ENCODE measurements at places on chromosomes 2 and 18.

DNA sequence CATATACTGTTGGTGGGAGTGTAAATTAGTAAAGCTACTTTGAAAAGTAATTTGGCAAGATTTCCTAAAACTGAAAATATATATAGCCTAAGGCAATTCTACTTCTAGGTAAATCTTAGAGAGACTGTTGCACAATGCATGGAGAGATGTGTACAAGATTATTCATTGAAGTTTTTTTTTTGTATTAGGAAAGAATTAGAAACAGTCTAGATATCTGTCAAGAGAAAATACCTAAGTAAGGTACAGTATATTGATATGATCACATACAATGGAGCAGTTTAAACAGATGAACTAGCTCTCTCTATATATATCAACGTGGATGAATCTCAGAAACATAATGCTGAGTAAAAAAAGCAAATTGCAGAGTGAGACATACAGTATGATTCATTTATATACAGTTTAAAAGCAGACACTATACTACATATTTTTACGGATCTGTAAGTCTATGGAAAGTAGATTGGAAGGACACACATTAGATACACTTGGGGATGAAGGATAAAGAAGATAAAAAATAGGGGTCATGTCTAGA is 59.3 kb upstream of the ACVR1 start:
- no peak for DNase-seq

- DNase-seq: no peak
These were observed 13.4 kb downstream of the COLEC12 start for GRCh38 chr18:486929-487740.

- no peak for DNase-seq
These were observed 124.1 kb downstream of the MEMO1 start for GRCh38 chr2:31886700-31887099.

DNA sequence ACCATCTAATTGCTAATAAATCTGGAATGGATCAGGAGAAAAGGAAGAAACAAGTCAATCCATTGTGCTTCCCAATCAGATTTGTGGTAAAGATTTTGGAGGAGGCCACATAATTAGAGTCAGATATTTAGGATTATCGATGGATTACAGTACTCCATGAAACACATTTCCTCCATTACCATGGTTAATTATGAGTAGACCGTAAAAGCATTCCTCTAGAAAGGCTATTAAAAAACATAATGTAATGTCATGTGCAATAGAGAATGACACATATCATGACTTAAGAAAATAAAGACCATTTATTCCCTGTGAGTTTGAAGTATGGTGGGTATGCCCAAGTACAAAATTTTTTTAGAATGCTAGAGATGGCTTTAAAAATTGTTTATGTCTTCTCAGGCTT is 96.1 kb downstream of the ITGA4 start:
- DNase-seq: no peak

DNA sequence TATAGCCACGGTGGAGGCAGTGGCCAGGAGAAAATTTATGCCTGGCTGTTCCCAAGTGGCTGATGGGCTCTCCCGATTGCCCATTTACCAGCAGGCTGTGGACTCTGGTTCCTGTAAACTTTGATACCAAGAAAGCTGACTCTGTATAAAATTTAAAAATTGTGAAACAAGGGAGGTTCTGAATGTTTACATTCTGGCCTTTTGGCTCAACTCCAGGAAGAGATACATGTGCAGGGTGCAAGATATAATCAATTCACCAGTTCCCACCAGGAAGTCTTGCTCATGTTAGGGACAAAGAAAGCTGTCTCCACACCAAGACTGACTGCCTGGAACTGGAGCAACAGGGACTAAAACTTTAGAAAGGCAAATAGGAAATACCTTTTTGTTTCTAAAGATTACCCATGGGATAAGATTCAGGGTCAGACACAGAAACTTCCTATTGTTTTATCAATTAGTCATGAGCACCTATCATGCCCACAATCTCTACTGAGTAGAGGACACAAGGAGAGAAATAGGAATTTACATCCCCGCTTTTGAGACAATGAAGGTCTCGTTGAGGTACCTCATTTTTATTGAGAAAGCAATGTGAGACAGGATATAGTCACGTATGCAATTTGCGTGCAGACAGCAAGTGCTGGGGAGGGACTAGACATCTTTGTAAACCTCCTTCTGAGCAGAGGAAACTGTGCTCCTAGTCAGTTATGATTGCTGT is 123.5 kb downstream of the LIPG start:
- no peak for DNase-seq

GRCh38 chr2:174812037-174812436 is 47.8 kb upstream of the CHRNA1 start:
- no peak for DNase-seq

GRCh38 chr2:127293748-127294562 is at the start of gene ERCC3:
Gene ERCC3 (minus strand): TSS chr2:127294144. CDS start chr2:127294081, 63 bp downstream.
- DNase-seq: peak; percentile 84

DNA sequence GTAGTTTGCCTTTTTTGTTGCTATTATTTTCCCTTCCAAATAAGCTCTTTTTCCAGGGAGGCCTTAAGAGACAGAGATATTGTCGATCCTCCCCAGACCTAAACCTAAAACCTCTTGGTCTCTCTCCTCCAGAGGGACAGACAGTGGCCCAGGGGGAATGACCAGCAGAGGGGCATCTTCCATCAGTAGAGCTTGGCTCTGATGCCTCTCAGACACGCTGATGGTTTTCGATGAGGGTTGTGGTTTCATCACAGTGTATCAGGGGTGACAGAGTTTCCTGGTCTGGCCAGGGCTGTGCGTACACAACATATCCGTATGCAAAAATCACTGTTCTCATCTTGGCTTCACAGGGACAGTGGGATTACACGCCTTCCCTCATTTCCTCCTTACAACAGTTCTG is 68.6 kb downstream of the GATA6 start:
- DNase-seq: no peak

DNA sequence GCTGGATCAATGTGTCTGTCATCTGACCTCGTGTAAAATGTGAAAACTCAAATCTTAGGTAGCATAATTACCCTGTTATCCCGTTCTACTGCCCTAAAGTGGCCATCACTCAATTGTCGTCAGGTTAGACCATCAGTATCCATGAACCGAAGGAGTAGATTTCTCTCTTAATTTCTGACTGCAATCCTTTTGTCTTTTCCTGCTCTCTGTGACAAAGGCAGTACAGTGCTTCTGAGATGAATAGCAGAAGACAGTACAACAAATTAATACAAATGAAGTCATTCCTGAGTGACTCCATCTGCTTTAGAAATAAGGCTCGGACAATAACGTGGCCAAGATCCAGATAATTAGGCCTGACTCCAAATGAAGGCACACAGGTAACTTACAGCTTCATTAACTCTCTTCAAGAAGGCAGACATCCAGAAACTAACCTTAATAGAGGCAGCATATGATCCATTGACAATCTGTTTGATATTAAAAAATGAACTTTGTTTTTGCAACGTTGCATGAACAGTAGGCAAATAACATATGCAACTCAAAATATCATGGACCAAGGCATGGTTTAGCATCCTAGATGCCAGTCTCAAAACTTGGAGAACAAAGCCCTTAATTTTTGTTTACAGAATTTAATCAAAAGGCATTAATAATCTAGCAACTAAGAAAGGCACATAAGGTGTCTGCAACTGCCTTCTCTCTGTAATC is 96.7 kb upstream of the CDH20 start:
- DNase-seq: peak; percentile 62

DNA sequence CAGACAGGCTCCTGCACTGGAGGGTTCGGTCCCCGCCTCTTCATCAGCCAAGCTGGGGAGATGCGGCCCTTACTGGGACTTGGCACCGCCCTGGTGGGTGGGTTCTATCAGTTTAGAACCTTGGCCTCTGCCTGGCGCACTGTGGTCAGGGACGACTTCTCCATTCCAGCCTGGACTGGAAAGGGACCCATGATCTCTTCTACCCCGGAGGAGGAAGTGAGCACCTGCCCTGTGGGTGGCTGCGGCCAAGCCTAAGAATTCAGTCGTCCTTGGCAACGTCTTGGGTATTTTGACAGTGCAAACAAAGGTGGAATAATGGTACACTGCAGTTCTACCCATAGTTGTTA is 106.9 kb upstream of the CD302 start:
- no peak for DNase-seq

- DNase-seq: no peak
These were observed 381.8 kb upstream of the NRXN1 start for GRCh38 chr2:51413726-51414125.

DNA sequence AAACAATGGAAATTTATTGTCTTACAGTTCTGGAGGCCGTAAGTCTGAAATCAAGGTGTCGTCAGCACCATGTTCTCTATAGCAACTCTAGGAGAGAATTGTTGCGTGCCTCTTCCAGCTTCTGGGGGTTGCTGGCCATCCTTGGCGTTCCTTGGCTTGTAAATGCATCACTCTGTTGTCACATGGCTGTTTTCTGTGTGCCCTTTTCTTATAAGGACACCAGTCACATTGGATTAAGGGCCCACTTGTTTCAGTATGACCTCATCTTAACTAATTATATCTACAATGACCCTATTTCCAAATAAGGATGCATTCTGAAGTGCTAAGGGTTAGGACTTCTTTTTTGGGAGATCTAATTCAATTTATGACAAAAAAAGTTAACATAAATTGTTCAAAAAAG is 1.4 kb upstream of the PLEK start:
- DNase-seq: no peak

GRCh38 chr18:76643996-76644395 is 149.0 kb upstream of the ZNF516 start:
- no peak for DNase-seq

- peak; percentile 94 for DNase-seq
These were observed 76.7 kb downstream of the TGIF1 start for GRCh38 chr18:3526421-3527354.

GRCh38 chr2:68812251-68812650 is 58.9 kb downstream of the BMP10 start:
- DNase-seq: peak; percentile 83
